Calu3 (cell line): ENCODE measurements at places on chromosomes 3 and 15.

DNA sequence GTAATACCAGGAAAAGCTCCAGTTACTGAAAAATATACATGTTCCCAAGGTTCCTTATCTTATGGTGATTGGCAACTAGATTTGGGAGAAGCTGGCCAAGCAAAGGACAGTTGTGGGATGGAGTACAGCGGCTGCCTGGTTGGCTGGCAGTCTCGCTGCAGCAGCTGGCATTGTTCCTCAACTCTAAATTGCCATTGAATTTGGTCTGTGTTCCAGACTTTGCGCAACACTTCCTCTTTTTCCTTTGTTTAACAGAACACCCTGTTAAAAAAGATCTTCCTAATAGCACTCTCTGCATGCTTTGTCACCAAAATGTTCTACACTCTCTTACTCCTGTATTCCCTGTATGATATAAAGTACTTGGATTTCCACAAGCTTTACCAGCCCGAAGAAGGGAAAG lies 420.6 kb upstream of the RBMS3 start:
- no peak for DNase-seq

- no peak for DNase-seq
These were observed 2.2 kb upstream of the IL17RC start for GRCh38 chr3:9914559-9915253.

DNA sequence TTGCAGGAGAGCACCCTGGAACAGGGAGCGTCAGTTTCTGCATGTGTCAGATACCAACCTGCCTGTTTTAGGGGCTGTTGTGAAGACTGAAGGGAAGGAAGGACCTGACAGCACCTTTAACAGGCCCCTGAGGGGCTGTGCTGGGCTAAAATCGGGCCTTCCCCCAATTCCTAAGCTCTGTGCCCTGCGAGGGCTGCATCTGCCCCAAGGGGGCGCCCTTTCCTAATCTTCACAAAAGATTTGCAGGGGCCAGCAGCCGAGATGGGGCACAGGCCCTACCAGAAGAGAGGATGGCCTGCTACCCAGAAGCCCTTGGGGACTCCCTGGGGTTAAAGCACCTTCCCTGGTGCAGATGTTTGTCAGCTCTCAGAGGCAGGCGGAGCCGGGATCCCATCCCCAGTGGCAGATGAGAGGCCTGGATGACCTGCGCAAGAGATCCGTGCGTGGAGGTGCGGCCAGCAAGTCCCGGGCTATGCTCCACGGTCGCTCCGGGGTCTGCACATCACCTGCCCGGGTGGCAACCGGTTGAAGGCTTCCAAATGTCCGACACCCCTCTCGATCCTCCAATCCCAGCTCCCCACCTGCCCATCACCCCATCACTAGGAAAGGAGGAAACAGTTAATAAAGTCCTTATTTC lies 53.6 kb downstream of the RHCG start:
- peak; percentile 74 for DNase-seq

GRCh38 chr3:123623346-123623880 lies 38.6 kb upstream of the HACD2 start:
- no peak for DNase-seq

DNA sequence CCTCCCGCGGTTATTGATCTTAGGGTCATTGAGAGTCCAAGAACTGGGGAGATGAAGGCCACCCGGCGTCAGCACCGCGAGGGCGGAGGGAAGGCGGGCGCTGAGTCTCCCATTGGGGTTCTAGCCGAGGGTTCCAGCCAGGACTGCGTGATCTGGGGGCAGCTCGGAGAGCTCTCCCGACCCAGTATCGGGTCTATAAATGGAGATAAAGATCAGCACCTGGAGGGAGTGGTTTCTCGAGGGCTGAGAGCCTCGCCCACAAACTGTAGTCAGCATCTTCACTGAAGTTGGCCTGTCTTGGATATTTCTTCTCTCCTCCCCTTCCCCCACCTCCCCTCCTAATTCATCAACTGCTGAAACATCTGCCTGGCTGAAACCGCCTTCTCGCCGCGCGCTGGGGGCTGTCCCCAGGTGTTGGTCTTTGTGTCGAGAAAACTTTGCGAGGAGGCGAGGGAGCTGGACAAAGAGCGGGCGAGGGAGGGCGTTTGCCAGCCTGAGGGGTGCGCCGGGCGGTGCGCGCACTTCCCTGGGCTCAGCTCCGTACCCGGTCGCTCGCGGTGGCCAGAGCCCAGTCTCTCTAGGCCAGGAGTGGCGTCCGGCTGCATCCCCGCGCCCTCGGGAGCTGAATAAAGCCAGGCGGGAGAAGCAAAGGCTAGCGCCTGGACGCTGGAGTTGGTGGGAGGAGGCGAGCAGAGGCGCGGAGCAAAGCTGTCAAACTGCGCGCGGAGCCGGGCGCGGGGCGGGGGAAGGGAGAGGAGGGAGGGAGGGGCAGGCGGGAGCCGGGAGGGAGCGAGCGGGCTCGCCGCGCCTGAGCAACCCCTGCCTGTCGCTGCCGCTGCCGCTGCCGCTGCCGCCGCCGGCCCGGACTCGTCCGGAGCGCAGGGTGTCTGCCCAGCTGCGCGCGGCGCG lies at the start of gene ST8SIA2:
Gene ST8SIA2 (plus strand): TSS at position 811 of the 909 bp plus-strand sequence. CDS start 184 bp downstream, outside the sequence.
- no peak for DNase-seq

GRCh38 chr3:129349791-129350190 lies 71.1 kb downstream of the HMCES start:
- DNase-seq = no peak

- DNase-seq = no peak
These were observed 13.2 kb downstream of the LIMD1 start for GRCh38 chr3:45607790-45608189.

- peak; percentile 77 for DNase-seq
These were observed 9.7 kb upstream of the THUMPD3 start for GRCh38 chr3:9352917-9353752.

DNA sequence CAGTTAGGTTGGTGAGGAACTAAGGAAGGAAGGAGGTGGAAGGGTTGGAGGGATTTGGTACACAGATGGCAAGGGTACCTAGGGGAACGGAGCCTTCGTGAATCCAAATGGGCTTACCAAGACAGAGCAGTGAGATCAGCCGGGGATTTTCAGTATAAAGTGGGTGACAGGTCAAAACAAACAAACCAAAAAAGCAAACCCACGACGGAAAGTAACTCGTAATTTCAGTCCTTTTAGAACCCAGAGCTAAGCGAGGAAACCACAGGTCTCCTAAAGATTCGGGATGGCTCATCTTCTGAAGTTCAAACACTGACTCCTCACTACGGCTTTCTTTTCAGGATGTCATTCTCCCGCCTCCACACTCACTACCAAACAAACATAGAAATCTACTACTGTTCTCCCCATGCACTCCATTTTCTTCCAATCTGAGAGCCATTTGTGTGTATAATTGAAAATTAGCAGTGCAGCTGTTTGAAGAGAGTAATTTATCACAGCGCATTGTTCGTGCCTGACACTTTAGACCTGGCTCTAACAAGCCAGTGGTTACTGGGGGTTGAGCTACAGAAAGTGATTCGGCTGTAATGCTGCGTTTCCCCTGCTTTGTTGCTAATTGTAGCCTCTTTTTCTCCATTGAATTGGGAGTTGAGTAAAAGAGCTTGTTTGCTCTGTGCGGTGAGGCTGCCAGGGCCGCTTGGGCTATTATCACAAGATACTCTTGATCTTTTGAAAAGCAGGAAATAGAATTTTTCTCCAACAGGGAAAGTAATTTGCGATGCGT lies 64.7 kb upstream of the CCDC39 start:
- no peak for DNase-seq

GRCh38 chr3:115627180-115628074 lies 4.1 kb downstream of the GAP43 start:
- no peak for DNase-seq

DNA sequence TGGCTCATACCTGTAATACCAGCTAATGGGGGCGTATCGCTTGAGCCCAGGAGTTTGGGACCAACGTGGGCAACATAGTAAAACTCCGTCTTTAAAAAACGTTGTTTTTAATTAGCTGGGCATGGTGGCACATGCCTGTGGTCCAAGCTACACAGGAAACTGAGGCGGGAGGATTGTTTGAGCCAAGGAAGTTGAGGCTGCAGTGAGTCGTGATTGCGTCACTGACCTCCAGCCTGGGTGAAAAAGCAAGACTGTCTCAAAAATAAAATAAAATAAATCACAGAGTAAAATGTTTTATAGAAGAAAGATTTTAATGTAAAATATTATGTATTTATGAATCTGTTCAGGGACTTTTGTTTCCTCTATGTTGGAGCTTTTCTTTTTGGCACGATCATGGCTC lies 15.3 kb upstream of the STRIT1 start:
- DNase-seq = no peak

DNA sequence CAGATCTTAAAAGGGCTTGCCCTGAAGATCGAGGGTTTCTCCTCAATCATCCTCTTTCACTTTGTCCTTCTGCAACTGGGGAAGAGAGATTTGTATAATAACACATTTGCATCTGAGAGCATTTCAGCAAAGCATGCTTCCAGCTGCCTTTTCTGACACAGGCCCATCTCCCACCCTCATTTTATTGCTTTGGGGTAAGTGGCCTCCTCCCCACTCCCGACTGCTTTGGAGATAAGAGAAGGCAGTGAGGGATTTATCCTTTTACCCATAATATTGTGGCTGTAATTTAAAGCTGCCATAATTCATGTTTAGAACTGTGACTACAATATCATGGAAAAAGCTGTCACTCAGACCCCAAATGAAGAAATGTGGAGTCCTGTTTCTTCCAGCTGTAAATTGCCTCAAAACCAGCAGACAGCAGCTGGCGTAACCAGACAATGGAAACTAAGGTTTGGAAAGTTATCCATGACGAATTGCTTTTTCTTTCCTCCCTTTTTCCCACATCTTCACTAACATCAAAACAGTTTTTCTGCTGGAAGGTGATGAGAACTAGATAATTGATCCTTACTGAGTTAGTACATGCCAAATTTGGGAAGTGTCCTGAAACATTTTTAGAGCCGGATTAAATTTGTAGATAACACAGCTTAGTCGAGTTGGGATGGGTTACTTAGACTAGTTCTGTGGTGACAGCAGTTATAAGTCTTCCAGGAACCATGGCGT lies 104.2 kb upstream of the PFN2 start:
- DNase-seq = no peak

DNA sequence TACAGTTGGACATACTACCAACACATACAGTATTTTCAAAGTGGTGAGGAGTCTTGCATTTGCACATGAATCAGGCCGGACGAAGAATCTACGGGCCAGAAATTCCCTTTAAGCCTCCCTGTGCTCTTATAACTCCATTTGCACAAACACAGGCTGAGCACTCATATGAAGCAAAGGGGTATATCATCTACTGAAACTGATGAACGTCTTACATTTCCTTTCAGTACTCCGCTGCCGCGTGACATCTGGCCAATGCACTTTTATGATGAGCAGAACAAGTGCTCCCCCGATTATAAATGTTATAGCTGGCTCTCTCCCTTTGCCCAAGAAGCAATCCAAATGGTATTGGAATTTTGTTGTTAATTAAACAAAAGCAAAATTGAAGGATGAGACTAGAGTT lies 110.3 kb upstream of the ICE2 start:
- DNase-seq = no peak

GRCh38 chr3:129383292-129383860 lies 45.1 kb downstream of the EFCAB12 start:
- DNase-seq = peak; percentile 83

DNA sequence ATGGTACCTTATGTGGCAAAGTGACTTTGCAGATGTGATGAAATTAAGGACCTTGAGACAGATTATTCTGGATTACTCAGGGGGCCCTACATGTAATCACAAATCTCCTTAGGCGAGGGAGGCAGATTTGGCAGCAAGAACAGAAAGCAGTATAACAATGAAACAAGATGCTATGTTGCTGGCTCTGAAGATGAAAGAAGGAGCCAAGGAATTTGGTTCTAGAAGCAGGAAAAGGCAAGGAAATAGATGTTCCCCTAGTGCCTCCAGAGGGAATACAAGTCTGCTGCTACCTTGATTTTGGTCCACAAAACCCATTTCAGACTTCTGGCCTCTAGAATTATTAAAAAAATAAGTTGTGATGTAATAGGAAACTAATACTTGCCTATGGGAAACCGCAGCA lies 64.5 kb downstream of the PIK3R4 start:
- no peak for DNase-seq
